Stimulated activated CD8-positive, alpha-beta memory T cell treated with anti-CD3 and anti-CD28 coated beads, Interleukin-15, amount 100 ng/mL, for 4 hours (primary cell): ENCODE measurements at places on chromosomes 1 and 21.

DNA sequence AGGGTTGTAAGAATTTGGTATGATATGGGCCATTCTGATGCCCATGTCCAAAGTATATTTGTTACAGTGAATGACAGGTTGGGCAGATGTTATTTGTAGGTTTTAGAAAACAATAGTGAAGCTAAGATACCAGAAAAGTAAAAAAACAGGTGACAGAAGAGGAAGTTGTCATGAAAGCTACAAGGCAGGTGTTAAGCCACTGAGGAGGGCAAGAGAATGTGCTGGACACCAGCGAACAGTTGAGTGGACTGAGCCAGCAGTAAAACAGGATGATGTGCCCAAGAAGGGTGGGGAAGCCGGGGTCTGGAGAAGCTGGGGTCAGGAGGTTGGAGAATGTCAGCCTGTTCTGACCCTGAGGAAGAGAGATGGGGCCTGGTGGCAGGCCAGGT is 83.3 kb downstream of the DTL start:
- no peak for DNase-seq

DNA sequence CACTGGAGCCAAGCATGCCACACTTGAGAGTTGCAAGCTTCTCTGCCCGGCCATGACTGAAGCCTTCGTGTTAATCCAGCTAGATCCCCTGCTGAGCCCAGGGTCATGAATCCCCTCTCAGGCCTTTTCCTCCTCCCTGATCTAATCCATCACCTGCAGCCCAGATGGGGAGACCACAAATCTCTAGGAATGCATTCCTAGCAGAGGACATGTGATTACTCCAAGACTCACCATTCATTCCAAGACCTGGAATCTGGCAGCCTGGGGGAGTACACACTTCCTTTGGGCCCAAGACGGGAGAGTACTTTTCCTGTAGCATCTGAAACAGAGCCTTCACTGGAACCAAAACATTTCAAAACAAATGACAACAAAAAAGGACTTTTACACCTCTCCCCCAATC is 269.3 kb upstream of the NFIA start:
- DNase-seq: no peak

DNA sequence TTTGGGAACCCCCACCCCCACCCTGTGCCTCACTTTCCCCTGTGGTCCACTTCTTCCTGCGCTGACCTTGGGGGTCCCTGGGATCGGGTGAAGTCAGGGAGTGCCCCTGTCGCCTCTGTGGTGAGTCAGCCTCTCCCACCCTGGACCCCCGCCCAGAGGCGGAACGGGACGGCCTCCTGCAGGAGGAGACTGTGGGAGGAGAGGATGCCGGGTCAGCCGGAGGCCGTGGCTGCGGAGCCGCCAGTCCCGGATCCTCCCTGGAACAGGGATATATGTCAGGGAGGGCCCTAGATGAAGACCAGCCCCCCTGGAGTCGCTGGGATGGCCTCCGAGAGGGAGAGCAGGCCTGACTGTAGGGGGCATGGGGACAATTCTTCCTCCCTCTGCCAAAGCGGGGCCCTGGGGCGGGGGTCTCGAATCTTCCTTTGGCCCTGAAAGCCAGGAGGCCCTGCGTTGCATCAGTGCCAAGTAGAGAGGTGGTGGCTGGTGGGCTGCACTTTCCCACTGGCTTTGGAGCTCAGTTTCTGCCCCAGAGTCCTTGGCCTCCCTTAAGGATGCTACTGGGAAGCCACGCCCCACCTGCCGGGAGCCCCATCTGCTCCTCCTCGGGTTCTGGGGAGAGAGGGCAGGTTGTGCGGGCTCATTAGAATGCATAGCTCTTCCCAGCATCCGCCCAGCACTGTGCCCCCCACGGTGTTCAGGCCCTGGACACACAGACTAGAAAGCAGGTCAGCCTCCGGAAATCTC is 930 bp downstream of the ARHGEF10L start:
- no peak for DNase-seq

DNA sequence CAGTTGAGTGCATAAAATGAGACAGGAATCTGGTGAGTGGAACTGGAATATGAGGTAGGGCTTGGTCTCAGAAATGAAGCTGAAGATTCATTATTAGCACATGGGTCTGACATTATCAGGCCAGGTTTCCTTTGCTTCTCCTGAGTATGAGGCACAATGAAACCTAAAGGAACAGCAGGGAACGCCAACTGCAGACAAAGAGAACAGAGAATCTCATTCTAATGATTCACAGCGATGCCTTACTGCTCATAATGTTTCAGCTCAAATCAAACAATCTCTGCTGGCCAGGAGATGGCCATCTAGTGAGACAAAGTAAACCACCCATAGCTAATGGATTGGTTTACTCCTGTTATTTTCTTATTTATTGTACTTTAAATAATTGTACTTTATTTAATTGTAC is 133.5 kb downstream of the C1orf21 start:
- no peak for DNase-seq

DNA sequence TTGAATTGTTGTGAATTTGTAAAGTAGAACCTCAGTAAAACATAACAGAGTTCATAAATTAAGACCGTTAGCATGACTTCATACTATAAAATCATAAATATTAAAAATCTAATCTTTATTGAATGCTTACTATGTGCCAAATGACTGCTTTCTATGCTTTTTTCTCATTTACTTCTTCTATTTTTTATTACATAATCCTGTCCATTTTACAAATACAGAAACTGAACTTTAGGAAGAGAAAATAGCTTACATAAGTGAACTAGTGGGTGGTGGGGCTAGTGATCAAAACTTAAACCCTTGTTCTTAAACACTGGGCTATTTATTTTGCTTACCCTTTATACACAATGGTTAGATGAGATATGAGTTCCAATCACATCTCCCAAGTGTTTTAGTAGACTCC is 122.3 kb downstream of the ZC3H11B start:
- DNase-seq: no peak

DNA sequence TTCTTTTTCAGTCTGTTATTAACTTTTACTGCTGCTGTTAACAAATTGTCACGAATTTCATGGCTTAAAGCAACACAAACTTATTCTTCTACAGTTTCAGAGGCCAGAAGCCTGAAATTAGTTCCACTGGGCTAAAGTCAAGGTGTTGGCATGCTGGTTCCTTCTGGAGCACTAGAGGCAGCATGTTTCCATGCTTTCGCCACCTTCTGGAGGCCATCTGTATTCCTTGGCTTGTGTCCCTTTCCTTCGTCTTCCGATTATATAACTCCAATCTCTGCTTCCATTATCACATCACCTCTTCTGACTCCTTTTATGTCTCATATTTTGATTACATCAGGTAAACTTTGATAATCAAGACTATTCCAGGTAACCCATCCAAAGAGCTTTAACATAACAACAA is 1742.1 kb downstream of the BRINP3 start:
- no peak for DNase-seq

GRCh38 chr1:44361478-44361877 is 6.4 kb upstream of the ERI3 start:
- DNase-seq: no peak

DNA sequence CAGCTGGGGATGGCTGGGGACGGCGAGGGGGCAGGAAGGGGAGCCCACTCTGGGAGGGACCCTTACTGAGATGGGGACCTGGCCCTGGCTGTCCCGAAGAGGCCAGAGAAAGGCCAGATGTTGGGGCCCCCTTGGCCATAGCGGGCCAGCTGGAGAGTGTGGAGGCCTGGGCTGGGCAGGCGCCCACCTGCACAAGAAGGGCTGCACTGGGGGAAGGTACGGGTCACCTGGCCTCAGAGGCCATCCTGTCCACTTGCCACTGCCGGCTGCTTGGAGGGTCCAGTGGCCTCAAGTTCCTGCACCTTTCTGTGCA is 5.0 kb upstream of the PLCH2 start:
- DNase-seq: no peak

GRCh38 chr1:245129319-245130240 is 25.2 kb upstream of the KIF26B start:
- DNase-seq: no peak

DNA sequence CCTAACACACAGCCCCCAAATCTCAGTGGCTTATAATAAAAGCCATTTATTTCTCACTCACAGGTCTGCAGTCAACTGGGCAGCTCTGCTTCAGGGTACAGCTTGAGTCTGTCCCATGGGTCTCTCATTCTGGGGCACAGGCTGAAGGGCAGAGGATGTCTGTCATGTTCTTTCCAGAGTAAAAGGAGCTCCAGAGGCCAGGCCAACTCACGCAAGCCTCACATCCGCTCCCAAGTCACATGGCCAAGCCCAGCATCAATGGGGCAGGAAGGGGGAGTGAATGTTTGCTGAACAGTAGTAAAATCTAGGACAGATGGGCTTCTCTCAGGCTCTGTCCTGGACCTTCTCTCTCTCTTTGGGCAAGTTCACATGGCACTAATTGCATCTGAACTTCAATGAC is 7.1 kb upstream of the SSBP3 start:
- no peak for DNase-seq

GRCh38 chr1:65075123-65075976 is 72.7 kb upstream of the AK4 start:
- DNase-seq: peak; percentile 54

GRCh38 chr1:36752891-36753361 is 270.2 kb upstream of the CSF3R start:
- no peak for DNase-seq

GRCh38 chr1:175171036-175171913 is 21.3 kb downstream of the KIAA0040 start:
- DNase-seq: no peak

- DNase-seq: no peak
Measured at GRCh38 chr1:109050228-109050995, 8.5 kb upstream of the WDR47 start.

DNA sequence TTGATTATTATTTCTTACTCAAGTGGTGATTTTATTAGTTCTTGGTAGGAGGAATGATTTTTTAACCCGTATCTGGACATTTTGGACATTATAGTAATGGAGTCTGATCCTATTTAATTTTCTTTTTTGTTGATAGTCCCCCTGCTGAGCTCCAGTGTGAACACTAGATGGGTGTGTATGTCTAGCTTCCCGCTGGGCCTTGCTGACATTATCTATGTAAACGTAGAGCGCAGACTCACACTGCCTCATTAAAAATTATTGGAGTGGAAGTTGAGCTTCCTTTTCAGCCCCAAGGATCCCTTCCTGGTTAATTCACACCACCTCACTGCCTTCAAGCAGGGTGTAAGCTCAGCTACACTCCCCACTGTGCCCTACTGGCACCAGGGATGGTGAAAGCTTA is 467.6 kb upstream of the PKN2 start:
- DNase-seq: no peak

- no peak for DNase-seq
Measured at GRCh38 chr1:175530622-175531375, 212.6 kb downstream of the TNR start.

GRCh38 chr1:160567858-160568682 is 11.2 kb downstream of the CD84 start:
- peak; percentile 72 for DNase-seq

GRCh38 chr1:167109125-167109524 is 15.2 kb downstream of the STYXL2 start:
- no peak for DNase-seq

DNA sequence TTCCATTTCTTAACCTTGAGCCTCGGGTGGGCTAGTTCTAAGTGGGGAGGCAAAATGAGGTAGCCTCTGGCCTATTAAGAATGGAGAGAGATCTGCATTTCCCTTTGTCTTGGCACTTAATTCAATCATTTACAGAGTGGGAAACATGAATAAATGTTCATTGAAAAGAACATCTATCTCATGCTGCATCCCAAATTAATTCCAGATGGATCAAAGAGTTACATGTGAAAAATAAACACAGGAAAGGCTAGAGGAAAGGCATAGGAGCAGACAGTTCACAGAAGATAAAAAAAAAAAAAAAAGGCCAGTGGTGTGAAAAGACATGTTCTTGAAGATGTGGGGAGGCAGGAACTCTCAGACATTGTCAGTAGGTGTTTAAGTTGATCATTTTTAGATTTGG is 35.7 kb upstream of the EPS8L3 start:
- no peak for DNase-seq

DNA sequence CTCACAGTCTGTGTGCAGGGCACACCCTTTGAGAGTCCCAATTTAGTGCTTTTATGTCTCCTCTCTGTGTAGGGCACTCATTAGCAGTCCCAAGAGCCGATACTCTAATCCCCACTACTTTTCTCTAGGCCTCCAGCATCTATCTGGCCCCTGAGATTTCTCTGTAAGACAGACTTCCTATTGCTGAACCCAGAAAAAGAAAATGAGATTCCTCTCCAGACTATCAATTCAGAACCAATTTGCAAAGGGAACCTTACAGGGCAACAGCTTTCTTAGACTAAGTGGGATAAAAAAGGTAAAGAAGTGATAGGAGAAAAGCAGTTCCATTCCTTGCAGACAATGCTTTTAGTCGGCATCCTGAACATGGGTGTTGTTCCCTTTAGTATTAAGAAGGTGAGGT is 172.2 kb downstream of the EDEM3 start:
- DNase-seq: no peak

- DNase-seq: no peak
Measured at GRCh38 chr1:223771814-223772770, 59.8 kb downstream of the CAPN2 start.

DNA sequence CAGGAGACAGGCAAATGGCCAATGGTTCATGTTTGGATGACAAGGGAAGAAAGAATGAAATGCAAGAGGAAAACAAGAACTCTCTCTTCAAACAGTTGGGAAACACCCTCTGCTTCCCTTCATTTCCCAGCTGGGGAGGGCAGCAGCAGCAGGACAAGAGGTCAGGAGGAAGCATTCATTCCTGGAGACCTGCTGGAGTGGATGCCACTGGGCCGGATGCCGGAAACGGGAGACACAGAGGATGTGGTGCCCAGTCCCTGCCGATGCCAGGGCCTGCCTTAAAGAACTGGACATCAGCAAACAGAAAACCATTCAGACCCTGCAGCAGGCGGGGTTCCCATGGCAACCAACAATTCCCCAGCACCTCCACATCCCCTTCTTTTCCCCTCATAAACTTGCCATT is 102.3 kb upstream of the ZNF648 start:
- no peak for DNase-seq

DNA sequence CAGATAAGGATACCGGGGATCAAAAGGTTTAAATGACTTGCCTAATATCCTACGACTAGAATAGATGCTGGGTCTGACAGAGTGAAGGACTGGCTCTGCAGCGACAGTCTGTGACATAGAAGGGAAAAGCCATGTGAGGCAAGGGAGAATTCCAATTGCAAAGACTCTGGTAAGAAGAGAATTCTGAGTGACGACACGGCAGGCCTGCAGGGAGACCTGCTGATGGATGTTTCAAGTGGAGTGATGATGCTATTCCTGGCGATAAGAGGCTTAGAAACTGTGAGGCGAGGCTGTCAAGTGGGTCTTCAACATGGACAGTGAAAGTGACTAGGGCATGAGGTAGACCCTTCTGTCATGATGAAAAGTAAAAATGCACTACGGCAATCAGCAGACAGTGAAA is 176.6 kb upstream of the PBX1 start:
- no peak for DNase-seq

GRCh38 chr1:193141804-193142203 is 20.0 kb downstream of the CDC73 start:
- DNase-seq: no peak

DNA sequence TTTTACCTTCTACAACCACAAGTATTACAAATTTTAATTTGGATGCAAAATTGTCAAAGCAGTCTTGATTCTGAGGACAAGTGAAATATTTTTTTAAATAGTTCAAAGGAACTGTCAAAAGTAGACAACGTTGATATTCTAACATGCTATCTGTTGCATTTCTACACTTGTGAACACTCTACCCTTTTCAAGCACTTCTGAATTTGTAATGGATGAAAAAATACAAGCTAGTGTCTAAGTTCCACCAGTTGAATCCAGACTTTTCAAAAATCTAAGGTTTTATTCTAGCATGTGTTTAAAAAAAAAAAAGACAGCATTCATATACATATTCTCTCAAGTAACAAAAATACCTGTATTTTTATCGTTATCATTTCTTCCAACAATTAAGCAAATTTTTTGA is 2.1 kb downstream of the ARID4B start:
- DNase-seq: no peak

GRCh38 chr1:175200678-175201521 is 8.3 kb upstream of the KIAA0040 start:
- DNase-seq: no peak
